ENCODE measurements at places on chromosomes 2 and 18.

DNA sequence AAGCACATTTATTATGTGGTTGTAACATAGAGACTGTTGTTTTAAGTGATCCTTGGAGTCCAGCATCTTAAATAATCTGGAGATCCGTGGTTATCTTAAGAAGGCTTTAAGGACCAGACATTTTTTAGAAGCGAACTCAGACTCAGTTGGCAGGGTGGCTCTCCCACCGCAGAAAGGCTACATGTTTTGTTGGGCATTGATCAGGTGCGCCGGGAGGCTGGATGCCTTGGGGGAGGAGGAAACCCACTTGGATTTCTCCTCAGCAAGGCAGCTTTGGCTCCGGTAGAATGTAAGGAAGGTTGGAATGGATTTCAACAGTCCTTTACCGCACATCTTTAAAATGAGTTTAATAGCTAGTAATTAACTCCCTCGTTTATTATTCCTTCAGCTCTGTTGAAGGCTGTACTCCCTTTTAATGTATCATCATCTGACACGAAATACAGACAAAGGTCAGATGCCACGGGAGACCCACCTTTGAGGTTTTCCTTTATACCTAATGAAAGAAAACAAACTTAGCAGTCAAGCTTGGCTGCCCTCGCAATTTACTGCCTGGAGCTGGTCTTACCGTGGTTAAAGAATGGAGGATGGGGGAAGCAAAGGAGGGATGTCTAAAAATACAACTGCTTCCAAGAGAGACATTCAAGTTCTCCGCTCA is 1.2 kb downstream of the TMEM200C start:
- DNase-seq, result no peak

DNA sequence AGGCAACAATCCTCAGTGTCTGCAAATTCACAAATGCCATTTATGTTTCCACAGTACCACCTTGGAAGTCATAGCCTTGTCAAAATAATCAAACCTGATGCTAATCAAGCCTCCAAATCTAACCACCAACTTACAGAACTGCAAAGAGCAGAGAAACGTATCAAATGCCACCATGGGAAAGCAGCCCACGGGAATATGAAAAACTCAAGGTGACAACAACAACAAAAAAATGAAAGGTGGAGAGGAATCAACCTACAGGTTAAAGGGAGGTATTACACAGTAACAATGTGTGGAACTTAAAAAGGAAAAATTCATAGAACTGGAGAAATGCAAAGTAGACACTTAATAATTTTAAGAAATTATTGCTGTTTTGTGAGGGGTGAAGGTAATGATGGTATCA is 46.7 kb downstream of the CD226 start:
- no peak for DNase-seq

- DNase-seq, result no peak
These were observed 83.4 kb downstream of the TPGS2 start for GRCh38 chr18:36745219-36745975.

DNA sequence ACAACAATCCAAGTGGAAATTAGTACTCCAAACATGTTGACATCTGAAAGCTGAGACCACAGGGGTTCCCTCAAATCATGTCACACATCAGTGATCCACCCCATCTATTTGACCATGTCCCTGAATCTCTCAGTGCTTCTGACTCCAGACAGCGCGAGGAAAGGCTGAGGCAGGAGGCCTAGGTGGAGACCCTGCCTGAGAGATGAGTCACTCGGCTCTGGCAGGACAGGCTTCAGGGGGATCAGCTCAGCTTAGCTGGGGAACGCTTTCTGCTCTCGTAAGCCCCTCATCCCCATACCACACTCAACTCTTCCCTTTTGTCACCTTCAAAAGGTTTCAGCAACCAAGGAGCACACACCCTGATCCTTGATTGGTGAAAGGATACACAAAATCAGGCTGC is 5.8 kb upstream of the FAM228A start:
- no peak for DNase-seq

- DNase-seq, result no peak
These were observed 120.9 kb downstream of the TMEFF2 start for GRCh38 chr2:192073878-192074277.

GRCh38 chr18:78857314-78858150 is 122.1 kb upstream of the SALL3 start:
- no peak for DNase-seq
